ENCODE measurements at places on chromosomes 5 and 9.

DNA sequence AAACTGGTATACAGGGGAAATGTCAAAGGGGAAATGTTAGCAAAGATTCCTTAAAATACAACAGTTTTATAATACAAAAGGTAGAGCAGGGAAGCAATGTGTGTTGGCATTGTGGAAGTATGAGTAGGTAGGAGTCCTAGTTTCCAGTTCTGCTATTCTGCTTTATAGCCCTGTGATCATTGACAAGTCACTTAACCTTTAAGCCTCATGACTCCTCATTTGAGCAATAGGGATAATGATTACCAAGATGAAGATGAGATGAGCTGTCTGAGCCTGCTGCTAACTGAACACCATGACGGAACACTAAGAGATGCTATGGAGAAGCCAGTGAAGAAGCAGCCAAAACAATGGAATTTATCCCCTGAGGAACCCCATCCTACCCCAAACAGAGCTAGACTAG is 251.7 kb downstream of the PAPPA start:
- no peak for DNase-seq

- DNase-seq = no peak
Measured at GRCh38 chr5:54320256-54320655, 9.9 kb upstream of the ARL15 start.

GRCh38 chr5:168356171-168356570 is 64.7 kb downstream of the WWC1 start:
- no peak for DNase-seq

DNA sequence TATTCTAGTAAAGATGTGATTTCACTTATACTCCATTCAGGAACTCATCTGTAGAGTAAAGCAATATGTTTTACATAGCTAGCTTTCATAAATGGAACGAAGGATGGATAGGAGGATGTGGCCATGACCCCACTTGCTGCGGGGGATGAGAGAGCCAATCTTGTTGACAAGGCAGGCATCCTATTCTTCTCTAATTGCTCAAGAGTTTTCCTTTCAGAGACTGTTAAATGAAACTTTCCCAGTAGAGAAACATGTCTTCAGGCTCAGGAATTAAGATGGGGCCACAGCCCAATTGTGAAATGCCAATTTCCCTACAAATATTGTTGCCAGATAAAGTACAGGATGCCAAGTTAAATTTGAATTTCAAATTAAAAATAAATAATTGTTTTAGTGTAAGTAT is 196.2 kb upstream of the TUT7 start:
- no peak for DNase-seq

DNA sequence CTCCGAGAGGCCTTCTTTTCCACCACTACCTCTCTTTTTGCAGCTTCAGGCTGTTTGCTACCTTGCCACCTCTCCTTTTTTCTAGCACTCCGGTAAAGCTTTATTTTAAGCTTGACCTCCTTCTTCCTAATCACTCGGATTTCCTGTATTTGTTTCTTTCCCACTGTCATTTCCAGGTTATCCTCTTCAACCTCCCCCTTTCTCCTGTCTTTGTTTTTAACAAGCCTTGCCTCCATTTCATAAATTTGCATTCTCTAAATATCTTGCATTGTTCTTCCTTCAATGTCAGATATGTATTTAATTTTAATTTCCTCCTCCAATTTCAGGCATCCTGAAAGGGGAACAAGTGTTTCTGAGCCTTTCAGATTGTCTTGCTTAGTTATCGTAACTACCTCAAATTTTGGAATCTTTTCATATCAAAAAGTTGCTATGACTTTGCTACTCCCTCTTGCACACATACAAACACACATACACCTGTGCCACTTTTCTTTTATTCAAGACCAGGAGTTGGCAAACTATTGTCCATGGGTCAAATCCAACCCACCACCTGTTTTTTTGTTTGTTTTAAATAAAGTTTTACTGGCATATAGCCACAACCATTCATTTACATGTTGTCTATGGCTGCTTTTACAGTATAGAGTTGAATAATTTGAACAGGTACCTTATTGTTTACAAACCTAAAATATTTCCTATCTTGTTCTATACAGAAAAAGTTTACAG is 22.7 kb downstream of the DPYSL3 start:
- no peak for DNase-seq

DNA sequence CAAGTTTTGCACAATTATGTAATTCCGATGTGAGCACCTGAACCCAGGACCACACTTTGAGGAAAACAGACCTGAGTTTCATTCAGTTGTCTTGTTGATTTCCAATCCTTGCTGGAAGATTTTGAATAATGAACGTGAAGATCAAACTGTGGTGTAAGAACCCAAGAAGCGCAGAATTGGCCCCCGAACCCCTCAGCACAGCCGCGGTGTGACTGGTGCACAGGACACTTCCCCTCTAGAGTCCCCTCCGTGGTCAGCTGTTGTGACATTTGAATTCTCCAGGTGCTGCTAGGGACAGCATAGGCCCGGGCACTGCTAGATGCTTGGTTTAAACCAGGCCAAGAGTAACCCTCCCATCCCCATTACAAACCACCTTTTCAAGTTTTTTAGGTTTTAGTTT is 1.7 kb downstream of the BRD3OS start:
- DNase-seq = no peak

DNA sequence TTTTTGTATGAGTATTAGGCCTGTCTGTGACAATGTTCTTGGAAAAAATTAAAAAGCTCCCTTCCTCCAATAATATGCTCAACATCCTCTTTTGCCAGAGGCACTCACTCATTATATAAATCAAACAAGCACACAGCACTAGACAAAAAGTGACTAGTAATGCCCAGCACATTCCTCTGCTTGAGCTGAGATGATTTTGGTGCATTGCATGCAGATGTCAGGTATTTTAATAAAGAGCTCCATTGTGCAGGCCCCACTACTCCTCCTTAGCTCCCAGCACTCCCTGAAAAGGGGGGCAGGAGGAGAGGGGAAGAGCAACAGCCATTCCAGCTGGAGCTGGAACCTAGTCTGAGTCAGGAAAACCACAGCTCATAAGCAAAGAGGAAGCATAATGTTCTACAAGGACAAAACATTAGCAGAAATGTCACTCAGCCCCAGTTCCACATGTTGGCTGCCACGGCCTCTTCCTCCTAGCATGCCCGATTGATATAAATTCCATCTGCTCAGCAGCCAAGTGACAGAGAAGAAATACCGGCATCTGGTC is 348.5 kb downstream of the BNC2 start:
- no peak for DNase-seq

GRCh38 chr5:72379936-72380335 is 59.8 kb downstream of the PTCD2 start:
- no peak for DNase-seq

DNA sequence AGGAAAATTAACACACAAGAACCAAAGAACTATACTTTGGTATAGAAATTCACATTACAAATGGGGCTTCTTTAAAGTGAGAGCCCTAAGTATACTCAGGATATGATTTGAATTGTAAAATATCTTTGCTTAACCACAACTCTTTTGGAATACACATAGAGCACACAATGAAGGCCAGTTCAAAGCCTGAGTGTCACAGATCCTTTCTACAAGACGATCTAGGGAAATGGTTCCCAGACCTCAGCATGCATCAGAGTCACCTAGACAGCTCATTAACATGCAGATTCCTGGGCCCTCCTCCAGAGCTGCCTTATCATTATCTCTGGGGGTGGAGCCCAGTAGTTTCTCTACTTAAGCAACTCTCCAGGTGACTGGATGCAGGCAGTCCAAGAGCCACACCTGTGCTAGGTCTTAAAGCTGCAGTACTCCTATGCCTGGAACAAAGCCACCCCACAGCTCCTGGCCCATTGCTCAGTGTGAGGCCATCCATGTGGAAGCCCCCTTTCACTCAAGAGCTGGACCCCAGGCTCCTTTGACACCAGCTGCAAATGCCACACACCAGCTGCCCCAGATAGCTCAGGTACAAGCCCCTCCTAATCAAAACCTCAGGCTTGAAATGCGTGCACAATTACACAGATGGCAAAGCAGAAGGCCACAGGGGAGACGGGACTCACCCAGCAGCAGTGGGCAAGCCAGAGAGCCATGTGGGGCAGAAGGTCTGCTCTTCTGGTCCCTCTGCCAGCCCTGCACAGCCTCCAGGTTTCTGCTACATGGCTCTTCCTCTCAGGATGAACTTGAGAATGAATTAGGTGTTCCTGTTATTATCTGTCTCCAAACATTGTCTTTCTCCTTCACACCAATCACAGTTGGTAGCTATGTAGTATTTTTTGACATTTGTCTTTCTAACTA is 106.1 kb downstream of the SH3TC2 start:
- DNase-seq = no peak

- no peak for DNase-seq
Measured at GRCh38 chr5:72651779-72652178, 144.6 kb upstream of the ZNF366 start.

GRCh38 chr5:180810959-180811622 is 8.5 kb upstream of the MGAT1 start:
- no peak for DNase-seq

- no peak for DNase-seq
Measured at GRCh38 chr9:90204128-90204831, 438.3 kb downstream of the DIRAS2 start.

DNA sequence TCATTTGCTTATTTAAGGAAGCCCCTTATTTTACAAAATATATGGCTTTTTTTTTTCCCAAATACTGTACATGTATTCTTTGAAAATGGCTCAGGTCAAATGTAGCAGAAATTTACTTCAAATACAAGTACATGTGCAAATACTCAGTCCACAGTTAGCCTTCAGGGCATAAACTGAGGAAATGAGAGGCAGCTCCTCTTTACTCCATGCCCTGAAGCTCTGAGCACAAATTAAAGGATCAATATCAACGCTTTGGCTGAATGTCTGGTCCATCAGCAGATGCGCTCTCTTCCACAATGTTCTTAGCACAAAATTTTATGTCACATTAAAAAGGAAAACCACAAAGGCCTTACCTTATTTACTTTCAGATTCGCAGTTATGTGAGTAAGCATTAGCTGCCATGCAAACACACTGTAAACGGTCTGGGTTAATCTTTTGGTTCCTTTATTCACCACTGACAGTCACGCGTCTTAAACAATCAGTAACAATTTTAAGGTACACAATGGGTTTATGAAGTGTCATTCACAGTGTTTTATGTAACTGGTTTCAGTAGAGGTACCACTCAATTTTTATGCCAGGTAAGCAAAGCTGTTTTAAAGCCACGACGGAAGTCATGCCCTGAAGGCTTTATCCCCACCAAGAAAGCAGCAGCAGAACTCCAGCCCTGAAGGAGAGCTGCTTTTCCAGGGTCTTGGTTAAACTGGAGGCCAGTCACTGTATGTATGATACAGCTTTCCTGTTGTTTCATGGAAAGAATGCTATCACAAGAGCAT is 103.4 kb downstream of the OTULIN start:
- no peak for DNase-seq

DNA sequence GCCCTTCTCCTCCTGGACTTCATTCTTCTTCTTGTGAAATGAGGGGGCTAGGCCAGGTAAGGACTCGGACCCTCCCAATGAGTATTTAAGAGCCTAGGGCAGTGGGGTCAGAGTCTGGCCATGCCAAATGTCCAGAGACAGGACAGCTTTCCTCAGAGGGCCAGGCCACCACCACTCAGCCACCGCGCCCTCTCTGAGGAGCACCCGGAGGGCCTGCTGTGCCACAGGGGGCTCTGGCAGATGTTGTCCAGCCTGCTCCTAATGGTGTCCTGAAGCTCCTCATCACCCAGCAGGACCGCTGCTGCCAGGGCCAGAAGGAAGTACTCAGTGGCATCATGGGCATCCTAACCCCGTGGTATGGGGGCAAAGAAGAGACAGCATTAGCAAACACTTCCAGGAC is 58.3 kb downstream of the SH3TC2 start:
- DNase-seq = no peak

- DNase-seq = peak; percentile 58
Measured at GRCh38 chr5:134555890-134556311, 30.4 kb downstream of the JADE2 start.

- no peak for DNase-seq
Measured at GRCh38 chr9:94528886-94529285, 26.0 kb upstream of the PCAT7 start.

DNA sequence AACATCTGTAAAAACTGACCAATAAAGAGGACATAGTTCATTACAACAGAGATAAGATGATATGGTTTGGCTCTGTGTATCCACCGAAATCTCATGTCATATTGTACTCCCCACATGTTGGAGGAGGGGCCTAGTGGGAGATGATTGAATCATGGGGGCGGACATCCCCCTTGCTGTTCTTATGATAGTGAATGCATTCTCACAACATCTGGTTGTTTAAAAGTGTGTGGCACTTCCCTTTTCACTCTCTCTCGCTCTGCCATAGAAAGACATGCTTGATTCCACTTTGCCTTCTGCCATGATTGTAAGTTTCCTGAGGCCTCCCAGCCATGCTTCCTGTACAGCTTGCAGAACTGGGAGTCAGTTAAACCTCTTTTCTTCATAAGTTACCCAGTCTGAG is 292.8 kb downstream of the SLF1 start:
- DNase-seq = no peak

GRCh38 chr9:36744678-36745077 is 172.0 kb downstream of the MELK start:
- no peak for DNase-seq

- peak; percentile 22 for DNase-seq
Measured at GRCh38 chr9:113511856-113512761, 48.6 kb downstream of the RGS3 start.

DNA sequence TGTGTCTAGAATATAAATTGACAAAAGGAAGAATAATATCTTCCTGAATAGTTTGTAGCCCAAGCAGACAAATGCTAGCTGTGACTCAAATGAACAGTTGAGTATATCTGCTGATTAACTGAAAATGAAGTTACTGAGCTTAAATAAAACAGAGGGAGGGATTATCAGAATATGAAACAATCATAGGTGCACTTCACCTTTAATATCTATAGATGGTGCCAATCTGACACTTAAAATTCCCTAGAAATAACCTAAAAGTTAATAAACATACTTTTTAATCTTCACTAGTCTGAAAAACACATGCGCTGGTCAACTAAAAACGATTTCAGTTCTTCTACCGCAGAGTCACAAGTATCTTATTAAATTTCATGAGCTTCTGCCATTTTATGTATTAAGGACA is 280.8 kb upstream of the RASA1 start:
- no peak for DNase-seq

GRCh38 chr9:109846776-109847175 is 66.8 kb downstream of the PALM2AKAP2 start:
- DNase-seq = no peak

DNA sequence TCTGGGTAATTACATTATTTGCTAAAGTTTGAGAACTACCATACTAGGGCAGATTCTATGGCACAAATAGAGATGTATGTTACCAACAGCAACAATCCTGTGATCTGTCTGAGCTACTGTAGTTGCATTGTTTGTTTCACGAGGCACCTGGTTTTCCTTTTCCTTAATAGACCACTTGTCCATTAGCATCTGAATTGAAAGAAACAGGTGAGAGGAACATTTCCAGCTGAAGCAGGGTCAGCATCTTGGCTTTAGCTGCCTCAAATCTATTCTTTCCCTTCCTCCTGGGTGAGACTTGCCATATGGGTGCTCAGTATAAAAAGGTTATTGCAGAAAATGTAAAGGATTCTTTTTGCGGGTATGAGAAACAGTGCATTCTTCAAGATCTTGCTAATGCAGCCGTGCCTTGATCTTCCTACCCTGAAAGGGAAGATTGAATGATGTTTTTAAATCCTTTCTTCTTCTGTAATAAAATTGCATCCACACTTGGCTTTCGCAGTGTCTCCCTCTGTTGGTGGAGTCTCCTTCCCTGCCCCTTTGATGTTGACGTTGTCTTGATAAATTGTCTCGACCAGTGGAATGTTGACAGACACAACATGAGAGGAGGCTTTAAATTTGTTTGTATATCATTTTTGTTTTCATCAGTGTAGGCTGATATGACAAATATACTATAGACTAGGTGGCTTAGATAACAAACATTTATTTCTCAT is 118.0 kb upstream of the BRINP1 start:
- no peak for DNase-seq

- no peak for DNase-seq
Measured at GRCh38 chr5:172911628-172911880, 47.7 kb upstream of the RPL26L1 start.

Measured in activated CD4-positive, CD25-positive, alpha-beta regulatory T cell (primary cell).